ENCODE measurements at places on chromosomes 1 and 21. TPM values are rescaled to one million over a fixed set of nuclear protein-coding genes. Genes with fewer than 3 reads are reported as not detected.

DNA sequence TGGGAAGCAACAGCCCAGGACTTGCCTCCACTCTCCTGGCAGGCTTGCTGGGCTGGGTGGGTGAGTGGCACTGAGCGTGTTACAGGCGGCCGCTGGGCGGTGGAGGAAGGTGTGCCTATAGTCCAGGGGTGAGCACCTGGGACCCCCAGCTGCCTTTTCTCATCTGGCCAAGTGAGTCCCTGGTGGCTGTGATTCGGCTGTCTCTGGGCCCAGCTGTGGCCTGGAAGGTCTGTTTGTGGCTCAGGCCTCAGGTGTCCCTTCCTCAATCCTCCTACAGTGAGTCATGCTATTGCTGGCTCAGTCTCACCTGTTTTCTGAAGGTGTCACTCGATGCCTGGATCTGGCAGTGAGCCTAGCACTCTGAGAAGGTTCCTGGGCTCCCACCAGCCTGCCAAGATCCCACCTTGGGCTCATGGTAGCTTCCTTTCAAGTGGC is 564.2 kb downstream of the PTPRU start:
- no peak for DNase-seq

The HMGCS2 gene
- not detected for total RNA-seq

DNA sequence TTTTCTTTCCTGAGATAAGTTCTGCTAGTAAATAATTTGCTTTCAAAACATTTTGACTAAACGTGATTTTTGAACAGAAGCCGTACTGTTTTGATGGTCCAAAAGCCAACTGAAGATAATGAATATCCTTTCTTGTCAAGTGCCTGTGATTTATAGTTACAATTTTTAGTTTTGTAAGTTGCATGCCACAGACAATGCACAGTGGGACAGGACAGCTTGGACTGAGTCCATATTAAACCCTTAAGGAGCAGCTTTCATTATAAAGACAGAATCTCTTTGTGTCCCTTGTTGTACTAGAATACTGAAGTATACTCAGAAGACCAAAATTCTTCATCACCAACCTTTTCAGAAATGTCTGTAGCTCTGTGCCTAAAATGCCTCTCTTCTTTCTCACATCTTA is 92.2 kb downstream of the LTN1 start:
- peak; percentile 60 for DNase-seq

The CD53 gene
- not detected for total RNA-seq

- peak; percentile 11 for DNase-seq
Measured at GRCh38 chr1:243236604-243237252, 18.4 kb downstream of the CEP170 start.

The REN gene
- total RNA-seq: not detected

GRCh38 chr1:232143315-232143886 is 486.5 kb downstream of the SIPA1L2 start:
- no peak for DNase-seq

Measured in SK-MEL-5 (cell line).